ENCODE measurements at places on chromosomes 7 and 10.

DNA sequence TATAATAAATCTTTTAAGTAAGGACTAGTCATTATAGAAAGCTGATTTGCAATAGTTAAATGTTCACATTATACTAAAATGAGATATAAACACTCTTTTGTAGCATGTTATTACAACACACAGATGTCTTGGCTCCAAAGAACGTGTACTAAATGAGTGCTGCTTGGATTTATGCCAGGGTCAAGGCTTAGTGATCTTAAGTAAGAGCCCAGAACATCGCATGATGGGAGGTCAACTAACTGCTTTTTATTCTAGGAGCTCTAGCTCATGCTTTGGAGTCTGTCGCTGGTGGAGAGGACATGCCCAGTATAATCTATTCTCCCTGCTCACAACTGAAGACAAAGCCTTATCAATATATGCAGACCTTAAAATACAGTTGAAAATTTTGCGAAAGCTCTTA, 315.1 kb downstream of the BBS9 start:
- peak; percentile 26 for DNase-seq

- no peak for DNase-seq
These were observed 171.5 kb downstream of the PARD3 start for GRCh38 chr10:34643620-34644019.

- DNase-seq = no peak
These were observed 24.0 kb upstream of the PCGF5 start for GRCh38 chr10:91196268-91197048.

GRCh38 chr10:124340033-124340760, 78.5 kb downstream of the OAT start:
- DNase-seq = no peak

- no peak for DNase-seq
These were observed 17.1 kb downstream of the CCNY start for GRCh38 chr10:35353395-35353794.

All from D341Med (cell line).